ENCODE measurements at places on chromosomes 11 and 22.

- no peak for DNase-seq
These were observed 20.2 kb downstream of the BPIFC start for GRCh38 chr22:32444068-32444467.

- no peak for DNase-seq
These were observed 44.5 kb downstream of the PDE3B start for GRCh38 chr11:14687943-14688627.

- no peak for DNase-seq
These were observed 36.0 kb downstream of the FAM83F start for GRCh38 chr22:40030758-40031095.

GRCh38 chr11:15223318-15223717, 108.6 kb downstream of the INSC start:
- DNase-seq, result no peak

DNA sequence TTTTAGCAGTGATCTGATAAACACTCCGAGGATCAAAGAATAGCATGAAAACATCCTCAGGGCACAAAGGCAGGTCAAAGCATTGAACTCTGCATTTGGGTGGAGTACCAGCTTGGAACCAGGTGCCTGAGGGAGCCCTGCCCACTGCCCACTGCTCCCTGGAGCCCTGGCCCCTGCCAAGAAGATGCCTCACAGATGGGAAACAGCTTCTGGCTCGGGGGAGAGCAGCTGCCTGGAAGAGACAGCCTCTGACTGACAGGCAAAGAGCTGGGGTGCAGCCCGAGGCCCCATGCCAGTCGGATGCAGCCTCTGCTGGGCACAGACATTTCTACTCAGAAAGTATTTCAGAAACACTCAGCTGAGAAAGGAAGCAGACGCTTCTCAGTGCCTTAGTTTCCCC, 13.2 kb downstream of the LMO1 start:
- DNase-seq, result no peak

GRCh38 chr11:80593648-80594374, 1153.0 kb upstream of the TENM4 start:
- DNase-seq, result peak; percentile 81

- no peak for DNase-seq
These were observed 1.9 kb upstream of the NLRP10 start for GRCh38 chr11:7967097-7967496.

- DNase-seq, result peak; percentile 42
These were observed at the start of gene MPPED2 for GRCh38 chr11:30586251-30587144. MPPED2 (minus strand) TSS chr11:30586353; CDS start chr11:30580373, 5,980 bp downstream.

DNA sequence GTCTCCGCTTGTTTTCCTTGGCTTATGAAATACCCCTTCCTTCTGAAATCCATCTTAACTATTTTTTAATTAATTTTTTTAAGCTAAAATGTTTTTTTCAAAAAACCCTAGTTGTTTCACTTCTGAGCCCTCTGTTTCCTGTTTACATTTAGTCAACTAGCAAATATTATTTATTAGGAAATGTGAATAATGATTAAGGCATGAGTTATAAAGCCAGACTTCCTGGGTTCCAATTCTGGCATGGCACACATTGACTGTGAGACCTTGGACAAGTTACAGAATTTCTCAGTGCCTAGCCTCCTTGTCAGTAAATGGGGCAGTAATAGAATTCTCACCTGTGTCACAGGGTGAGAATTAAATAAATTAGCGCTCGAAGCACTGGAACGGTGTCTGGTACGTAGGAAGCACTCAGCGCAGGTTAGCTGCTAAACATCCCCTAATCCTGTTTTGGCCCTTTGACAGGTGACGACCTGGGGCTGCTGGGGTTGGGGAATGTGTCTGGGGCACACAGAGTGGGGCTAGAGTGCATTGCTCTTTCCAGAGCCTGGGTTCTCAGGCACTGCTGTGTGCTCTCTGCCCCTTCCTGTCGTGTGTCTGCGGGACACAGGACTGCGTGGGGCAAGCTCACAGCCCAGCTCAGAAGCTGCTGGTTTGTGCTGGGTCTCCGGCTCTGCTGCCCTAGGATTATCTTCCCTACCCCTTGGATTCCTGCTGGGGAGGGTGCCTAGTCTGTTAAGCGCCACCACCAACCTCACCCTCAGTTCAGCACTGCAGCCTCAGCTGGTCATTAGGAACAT, 13.1 kb downstream of the PANX1 start:
- DNase-seq, result no peak

- DNase-seq, result no peak
These were observed 44.9 kb upstream of the TENM4 start for GRCh38 chr11:79485694-79486093.

- no peak for DNase-seq
These were observed 132.5 kb upstream of the KIRREL3 start for GRCh38 chr11:127133061-127133460.

GRCh38 chr11:40701027-40701426, 758.4 kb downstream of the LRRC4C start:
- DNase-seq, result no peak

DNA sequence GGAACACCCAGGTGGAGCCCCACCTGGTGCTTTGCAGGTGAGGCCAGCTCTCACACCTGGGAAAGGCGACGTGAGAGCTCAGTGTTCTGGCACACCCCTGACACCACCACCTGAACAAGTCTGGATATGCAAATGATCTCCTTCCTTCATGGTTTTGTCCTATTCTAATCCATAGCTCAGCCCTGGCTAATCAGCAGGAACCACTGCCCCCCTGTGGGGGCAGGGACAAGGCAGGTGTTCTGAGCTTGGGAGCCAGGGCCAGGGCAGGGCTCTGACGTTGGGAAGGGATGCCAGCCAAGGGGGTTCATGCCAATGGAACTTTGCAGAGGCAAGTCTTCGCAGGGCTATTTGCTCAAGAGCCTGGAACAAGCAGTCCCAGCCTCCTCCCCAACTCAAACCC, 144.2 kb downstream of the TRIM29 start:
- no peak for DNase-seq

- no peak for DNase-seq
These were observed 29.2 kb upstream of the ACAT1 start for GRCh38 chr11:108092134-108092533.

GRCh38 chr11:43790444-43790794, 90.2 kb upstream of the ALKBH3 start:
- no peak for DNase-seq
